A549 (cell line): ENCODE measurements at places on chromosomes 5 and 9.

DNA sequence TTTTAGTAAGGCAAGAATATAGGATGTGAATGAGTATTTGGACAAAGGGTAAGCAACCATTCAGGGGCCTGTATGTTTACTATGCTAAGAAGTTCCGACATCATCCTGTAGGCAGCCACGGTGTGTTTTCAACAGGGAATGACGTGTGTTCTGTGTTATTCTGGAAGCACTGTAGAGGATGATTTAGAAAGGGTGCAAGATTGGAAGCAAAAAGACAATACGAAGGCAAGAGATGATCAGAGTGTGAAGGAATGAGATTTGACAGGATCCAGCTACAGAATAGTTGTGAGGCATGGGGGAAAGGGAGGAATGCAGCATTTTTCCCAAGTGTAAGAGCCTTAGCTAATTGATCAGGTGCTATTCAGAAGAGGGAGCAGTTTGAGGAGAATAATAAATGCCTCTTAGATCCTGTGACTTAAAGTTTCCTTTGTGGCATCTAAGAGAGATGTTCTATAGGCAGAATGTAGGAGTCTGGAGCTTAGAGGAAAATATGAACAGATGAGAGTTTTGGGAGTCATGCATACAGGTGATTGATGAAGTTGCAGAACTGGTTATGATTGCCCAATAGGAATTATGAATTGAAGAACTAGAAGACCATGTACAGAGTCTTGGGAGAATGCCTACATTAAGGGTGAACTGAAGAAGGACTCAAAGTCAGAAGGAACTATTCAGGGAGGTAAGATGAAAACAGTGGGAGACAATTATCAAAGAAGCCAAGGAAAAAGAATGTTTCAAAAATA, 2.5 kb downstream of the SMC5 start:
- DNase-seq, result no peak

DNA sequence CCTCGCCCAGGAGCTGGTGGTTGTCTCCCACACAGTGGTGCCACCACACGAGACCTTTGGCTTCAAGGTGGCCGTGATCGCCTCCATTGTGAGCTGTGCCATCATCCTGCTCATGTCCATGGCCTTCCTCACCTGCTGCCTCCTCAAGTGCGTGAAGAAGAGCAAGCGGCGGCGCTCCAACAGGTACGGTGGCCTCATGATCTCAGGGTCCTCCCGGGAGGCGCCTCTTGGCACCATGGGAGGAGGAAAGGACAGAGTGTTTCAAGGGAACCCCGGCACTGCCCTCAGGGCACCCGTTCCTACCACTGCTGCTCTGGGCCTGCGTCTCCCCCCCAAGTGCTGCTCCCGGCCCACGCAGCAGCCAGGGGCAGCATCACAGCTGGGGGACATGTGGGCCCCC, 18.2 kb upstream of the CARD19 start:
- DNase-seq, result no peak

DNA sequence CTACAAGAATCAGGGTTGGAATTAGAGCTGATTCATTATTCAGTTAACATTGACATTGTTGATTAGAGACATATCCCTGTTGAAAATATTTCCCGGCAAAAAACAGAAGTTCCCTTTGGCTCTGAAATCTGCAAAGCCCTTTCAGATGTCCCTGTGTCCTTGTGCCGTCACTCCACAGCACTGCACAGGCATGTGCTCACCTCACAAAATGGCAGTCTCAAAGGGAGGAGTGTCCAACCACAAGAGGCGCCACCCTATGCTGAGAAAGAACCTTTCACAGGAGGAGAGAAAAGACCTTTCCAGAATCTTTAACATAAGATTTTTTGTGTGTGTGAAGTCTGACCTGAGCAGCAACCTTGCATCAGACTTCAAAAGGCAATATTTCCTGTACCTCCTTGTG, 112.8 kb upstream of the PRSS3 start:
- no peak for DNase-seq

DNA sequence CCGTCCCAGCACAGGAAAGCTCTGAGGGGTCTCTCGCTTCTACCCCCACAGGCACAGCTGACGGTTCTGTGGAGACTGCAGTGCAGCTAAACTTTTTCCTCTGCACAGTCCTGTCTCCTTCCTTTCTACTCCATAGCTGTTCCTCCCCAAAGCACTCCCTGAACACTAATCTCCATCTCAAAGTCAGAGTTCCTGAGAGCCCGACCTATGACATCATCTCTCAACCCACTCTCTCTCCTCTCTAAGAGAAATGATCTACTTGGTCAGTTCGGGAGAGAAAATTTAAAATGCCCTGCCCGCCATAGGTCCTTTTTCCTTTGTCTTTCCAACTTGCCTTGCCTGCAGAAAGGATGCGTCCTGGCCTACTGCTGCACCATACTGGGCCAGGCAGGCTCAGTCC, 90.6 kb downstream of the FANCC start:
- DNase-seq, result no peak

DNA sequence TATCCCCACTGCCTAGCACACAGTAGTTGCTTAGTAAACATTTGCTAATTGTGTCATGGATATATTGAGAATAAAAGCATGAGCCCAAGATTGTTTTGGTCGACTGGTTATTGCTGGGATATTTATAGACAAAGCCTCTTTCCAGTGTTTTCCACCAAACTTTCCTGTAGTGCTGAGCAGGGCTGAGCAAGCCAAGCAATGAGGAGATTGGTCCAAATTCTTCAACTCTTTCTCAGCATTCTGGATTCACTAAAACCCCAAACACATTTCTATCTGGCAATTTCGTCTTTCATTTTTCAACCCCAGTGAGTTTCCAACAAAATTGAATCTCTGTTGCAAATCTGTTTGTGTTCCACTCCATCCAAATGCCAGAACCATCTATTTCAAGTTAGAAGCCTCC, 31.9 kb upstream of the TARS1 start:
- DNase-seq, result no peak

GRCh38 chr9:34372467-34373011, 4.2 kb downstream of the MYORG start:
- no peak for DNase-seq

- no peak for DNase-seq
Observed at GRCh38 chr5:78953092-78953800, 31.9 kb downstream of the ARSB start.

- DNase-seq, result no peak
Observed at GRCh38 chr5:9878206-9878605, 248.1 kb upstream of the TAS2R1 start.

DNA sequence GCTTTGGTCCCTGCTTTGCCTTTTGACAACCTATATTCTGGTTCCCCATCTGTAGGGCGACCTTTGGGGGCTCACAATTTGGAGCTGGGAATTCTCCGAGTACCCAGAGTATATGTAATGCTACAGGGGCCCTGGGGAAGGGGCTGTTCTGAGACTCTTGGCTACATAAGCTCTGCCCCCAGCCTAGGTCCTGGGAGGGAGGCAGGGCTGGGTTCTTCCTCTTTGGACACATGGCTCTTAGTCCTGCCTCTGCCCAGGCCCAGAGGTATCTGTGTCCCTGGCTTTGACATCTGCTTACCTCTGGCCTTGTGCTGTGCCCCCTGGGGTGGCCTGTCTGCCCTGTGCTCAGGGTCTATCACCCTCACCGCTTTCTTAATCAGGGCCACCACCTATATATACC, 181.6 kb downstream of the CACNA1B start:
- DNase-seq, result no peak

- DNase-seq, result no peak
Observed at GRCh38 chr5:175738602-175739133, 80.8 kb downstream of the HRH2 start.

- DNase-seq, result no peak
Observed at GRCh38 chr9:75039801-75040200, 11.7 kb upstream of the CARNMT1 start.

DNA sequence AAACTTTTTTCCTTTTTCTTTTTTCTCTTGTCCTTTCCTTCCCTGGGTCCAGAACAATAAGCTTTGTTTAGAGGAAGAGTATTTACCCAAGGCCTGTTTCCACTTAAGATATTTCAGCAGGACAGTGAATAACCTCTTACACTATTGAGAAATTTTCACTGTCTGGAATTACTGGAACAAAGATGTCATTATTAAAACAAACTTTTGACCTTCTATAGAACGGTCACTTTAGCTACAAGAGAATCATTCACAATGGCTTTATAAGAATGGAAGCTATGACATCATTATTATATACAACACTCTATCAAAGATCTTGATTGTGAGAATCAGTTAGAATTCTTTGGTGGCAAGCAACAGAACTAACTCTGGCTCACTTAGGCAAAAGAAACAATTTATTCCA, 22.0 kb upstream of the ARHGAP26 start:
- DNase-seq, result no peak

DNA sequence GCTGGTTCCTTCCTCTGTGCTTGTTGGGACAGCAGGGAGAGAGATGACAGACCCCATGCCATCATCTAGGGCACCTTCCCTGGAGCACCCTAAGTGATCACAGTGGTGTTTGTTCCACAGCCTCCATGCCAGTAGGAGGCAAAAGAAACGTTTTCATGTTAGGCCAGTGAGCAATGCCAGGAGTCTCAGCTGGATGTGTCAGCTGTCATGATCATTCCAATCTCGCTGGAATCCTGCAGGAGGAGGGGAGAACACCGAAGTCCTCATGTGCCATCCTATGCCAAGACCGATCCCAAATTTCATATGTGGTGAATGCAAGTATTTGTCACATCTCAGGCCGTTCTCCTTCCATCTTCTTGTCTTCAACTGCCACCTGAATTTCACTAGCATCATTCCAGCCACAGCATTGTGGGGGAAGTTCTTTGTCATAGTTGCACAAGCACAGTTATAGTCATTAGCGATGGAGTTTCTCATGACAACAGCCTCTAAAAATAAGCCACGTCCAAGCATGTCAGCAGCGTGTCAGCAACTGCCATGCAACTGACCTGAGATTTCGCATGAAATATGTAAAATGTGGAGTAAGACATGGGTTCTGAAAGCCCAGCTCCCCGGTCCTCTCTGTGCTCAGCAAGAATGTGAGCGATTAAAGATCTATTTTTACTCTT, 97.2 kb upstream of the DNAH5 start:
- no peak for DNase-seq
